ENCODE measurements at places on chromosomes 7 and 10.

- DNase-seq, result no peak
Observed at GRCh38 chr7:144038887-144039286, 9.9 kb upstream of the OR2A5 start.

- peak; percentile 66 for DNase-seq
Observed at GRCh38 chr10:98055841-98056516, 25.6 kb upstream of the CRTAC1 start.

- no peak for DNase-seq
Observed at GRCh38 chr7:96993980-96994379, 11.4 kb upstream of the DLX6 start.

GRCh38 chr10:7432884-7433726 lies 22.3 kb upstream of the SFMBT2 start:
- no peak for DNase-seq

DNA sequence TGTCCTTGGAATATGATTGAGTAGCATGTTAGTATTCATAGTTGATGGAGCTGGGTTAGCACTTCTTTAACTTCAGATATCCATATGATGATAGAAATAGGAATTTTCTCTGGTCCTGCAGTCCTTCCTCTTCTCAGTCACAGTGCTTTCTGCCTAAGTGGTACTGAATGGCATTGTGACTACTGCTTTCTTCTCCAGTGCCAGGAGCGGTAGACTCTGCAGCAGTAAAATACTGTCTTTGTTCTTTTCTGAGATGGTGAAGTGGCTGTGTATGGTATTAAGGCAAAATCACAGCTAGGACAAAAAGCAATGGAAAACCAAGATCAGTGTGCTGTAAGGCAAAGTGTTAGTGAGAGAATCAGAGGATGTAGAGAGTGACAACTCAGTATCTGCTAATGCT lies 46.6 kb downstream of the C1GALT1 start:
- no peak for DNase-seq

- DNase-seq, result no peak
Observed at GRCh38 chr7:119935418-119936025, 337.5 kb upstream of the KCND2 start.

DNA sequence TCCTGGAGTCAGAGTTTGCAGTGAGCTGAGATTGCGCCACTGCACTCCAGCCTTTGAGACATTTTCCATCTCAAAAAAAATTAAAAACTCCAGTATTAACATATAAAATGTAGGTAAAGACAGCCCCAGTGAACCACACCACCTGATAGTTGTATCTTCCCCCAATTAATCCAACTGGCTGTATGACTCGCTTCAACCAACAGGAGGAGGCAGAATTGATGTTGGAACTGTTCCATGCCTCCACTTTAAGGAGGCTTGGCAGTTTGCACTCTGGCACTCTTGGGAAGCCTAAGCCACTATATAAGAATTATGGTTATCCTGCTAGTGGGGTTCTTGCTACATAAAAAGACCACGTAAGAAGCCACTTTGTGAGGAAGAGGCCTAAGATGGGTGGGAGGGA lies 72.7 kb downstream of the STK17A start:
- no peak for DNase-seq

DNA sequence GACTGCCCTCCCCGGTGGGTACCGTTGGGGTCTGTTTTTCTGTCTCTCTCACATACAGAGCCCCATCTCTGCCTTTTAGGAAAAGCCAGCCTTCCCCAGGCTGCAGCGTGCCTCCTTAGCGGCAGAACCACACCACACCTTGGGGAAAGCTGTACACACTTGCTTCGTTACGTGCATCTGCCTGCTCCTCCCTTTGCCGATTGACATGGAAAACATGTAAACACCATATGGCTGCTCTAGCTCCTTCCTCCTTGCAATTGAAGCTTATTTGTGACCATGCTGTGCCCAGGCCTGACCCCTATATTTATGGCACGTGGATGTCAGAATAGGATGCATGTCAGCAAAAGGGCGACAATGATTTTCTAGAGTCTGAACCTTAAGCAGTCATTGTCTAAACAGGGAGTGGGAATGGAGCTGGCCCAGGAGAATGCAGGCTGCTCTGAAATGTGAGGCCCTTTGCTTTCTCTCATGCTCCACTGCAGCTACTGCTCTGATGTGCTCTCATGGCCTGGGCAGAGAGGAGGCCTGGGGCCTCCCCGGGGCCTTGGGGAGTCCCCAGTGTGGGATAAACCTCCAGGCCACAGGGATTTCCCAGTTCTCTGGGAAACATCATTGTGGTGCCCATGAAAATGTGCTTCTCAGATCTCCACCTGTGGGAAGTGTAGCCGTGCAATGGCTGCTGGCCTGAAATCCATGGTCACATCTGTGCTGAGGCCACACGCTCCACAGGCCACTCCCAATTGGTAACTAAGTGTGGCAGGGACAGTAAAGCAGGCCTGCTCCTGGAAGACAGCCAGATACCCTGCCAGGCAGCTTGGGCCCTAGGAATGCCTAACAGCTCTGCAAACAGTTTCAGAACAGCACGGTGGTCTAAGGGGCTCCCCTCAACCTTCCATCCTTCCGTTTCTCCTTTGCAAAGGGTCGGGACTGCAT lies 18.6 kb downstream of the PDE6C start:
- DNase-seq, result no peak
